ENCODE measurements at places on chromosomes 3 and 15. TPM values are rescaled to one million over a fixed set of nuclear protein-coding genes. Genes with fewer than 3 reads are reported as not detected.
A peak's percentile ranks its signal among the peaks of the same experiment; 100 is the strongest.

Gene SNTN
- not detected for total RNA-seq

DNA sequence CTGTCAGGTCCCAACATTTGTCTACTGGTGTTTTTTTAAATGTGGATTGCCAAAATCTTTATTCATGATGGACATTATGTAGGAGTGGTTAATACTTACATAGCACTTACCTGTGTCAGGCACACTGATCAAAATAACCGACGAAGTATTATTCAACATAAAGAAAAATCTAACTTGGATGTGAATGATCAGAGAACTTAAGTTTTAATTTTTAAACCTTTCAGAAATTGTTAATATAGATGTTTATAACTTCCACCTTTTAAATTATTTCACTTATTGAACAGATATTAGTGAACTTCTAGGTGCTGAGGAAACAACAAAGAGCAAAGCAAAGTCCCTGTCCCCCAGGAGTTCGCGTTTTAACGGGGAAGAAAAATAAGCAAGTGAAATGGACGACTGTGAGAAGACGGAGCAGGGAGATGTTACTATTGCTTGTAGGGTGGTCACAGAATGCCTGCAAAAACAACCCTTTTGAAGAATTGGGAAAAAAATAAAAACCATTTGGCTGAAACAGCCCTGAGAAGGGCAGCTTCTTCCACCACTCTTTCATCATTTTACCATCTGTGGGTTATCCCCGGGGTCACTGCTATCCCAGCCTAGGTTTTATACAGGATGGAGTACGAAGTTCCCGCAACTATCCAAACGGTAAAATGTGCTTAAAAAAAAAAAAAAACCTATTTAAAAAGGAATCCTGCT lies 915 bp upstream of the APH1B start:
- peaks cover 10% of the 10 kb centered on the region for H3K4me1 ChIP-seq
- peak overlapping the region; percentile 90 for H3K4me3 ChIP-seq
- peak overlapping the region; percentile 12 for H3K27ac ChIP-seq
- H3K27me3 ChIP-seq = no peaks in the 10 kb centered on the region
- no peak for DNase-seq
- peaks cover 3% of the 10 kb centered on the region for H3K36me3 ChIP-seq

- H3K4me3 ChIP-seq = no peak overlapping the region
- no peak overlapping the region for H3K27ac ChIP-seq
- H3K36me3 ChIP-seq = no peaks in the 10 kb centered on the region
- DNase-seq = no peak
- peaks cover 23% of the 10 kb centered on the region for H3K4me1 ChIP-seq
These were observed 125.1 kb downstream of the SHQ1 start for GRCh38 chr3:72722930-72723726.

Gene SKOR1
- total RNA-seq = 0.21 TPM

GRCh38 chr3:169662132-169662842 lies 1.2 kb downstream of the MECOM start:
- peaks cover 38% of the 10 kb centered on the region for H3K27me3 ChIP-seq
- H3K36me3 ChIP-seq = peaks cover 32% of the 10 kb centered on the region
- peak overlapping the region; percentile 97 for H3K4me3 ChIP-seq
- H3K27ac ChIP-seq = peak overlapping the region; percentile 86
- peak; percentile 89 for DNase-seq
- peaks cover 72% of the 10 kb centered on the region for H3K4me1 ChIP-seq

- H3K27ac ChIP-seq = no peak overlapping the region
- no peaks in the 10 kb centered on the region for H3K36me3 ChIP-seq
- H3K27me3 ChIP-seq = no peaks in the 10 kb centered on the region
These were observed 614.4 kb downstream of the FHIT start for GRCh38 chr3:60636846-60637245.

DNA sequence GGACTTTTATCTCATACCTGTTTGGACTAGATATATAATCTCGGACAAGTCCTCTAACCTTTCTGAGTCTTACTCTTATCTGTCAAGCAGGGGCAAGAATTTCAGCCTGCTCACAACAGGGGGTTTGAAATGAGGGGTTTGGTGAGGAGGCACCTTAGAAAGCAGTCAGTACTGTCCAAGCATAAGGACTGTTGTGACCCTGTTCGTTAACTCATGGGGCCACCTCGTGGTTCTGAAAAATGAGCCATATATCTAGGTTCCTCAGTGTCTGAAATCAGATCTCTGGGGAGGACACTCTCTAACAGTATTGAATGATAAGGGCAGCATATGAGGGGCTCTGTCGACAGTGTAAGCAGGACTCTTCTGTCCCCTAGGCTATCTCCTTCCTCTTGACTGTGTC lies 7.2 kb upstream of the TIMP4 start:
- H3K4me3 ChIP-seq = no peak overlapping the region
- H3K36me3 ChIP-seq = peaks cover 10% of the 10 kb centered on the region
- peaks cover 3% of the 10 kb centered on the region for H3K27me3 ChIP-seq
- no peak overlapping the region for H3K27ac ChIP-seq
- no peak for DNase-seq

Gene GMPPB
- 21.3 TPM for total RNA-seq
